ENCODE measurements at places on chromosomes 1 and 21.

- DNase-seq: no peak
Measured at GRCh38 chr1:163387146-163387545, 65.4 kb downstream of the NUF2 start.

- no peak for DNase-seq
Measured at GRCh38 chr1:209250861-209251636, 332.5 kb upstream of the CAMK1G start.

- DNase-seq: no peak
Measured at GRCh38 chr1:86714561-86715244, 10.3 kb downstream of the SH3GLB1 start.

DNA sequence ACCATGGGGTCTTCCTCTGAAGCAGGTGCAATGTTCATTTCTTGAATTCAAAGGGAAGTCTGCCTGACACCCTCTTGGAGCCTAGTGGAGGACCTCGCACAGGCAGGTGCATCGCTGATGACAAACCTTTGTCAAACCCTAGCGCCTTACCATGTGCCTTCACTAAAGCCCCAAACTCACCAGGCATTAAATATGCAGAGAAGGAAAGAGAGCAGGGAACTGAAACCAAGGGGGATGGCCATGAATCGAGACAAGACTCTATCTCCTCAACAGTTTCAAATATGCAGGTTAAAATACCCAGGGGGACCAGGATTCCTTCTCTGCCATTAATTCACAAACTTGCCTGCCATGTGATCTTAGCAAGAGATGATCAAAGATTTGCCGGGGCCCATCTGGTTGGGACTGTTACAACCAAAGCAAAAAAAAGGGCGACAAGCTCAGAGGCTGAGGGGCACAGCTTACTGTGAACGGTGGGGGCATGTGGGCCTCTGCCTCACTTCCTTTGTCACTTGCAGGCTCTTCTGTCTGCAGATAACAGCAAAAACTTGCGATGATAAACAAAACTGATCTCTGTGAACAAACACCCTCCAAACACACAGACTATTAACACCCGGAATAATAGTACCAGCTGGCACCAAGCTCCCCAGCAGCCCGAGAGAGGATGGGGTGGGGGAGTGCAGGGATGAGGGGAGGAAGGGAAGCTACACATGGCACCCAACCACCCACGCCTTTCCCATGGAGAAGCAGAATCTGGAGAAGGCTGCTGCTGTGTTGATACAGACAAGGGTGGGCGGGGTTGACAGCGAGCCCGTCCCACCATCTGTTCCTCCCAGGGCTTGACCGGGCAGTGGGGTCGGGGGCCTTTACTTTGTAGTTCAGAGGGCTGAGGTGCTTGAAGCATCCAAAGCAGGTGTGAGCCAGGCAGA, 33.9 kb downstream of the TMEM63A start:
- DNase-seq: no peak

GRCh38 chr1:7478809-7479499, 292.1 kb upstream of the VAMP3 start:
- no peak for DNase-seq

GRCh38 chr1:202807451-202807925, 733 bp downstream of the KDM5B start:
- DNase-seq: no peak

DNA sequence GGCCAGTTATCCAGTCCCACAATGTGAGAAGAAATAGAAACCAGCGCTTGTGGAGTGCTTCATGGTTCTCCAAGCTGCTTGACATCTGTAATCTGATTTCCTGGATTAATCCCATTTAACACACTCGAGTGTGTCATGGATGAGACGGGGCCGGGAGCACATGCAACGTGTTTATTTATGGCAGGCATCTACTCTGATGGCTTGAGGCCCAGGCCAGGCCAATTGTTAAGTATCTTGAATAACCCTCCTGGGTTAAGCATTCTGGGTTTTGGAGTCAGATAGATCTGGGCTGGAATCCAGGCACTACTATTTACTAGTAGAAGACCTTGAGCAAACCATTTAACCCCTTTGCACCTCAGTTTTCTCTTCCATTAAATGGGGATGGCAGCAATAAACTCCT, 37.5 kb upstream of the LAPTM5 start:
- DNase-seq: no peak

- no peak for DNase-seq
Measured at GRCh38 chr1:230068952-230069684, 2.1 kb downstream of the GALNT2 start.

- no peak for DNase-seq
Measured at GRCh38 chr1:97158691-97159096, 437.1 kb downstream of the PTBP2 start.

GRCh38 chr1:38500352-38500751, 359.2 kb downstream of the RRAGC start:
- DNase-seq: no peak

GRCh38 chr1:178055093-178055492, 38.8 kb upstream of the RASAL2 start:
- DNase-seq: no peak

DNA sequence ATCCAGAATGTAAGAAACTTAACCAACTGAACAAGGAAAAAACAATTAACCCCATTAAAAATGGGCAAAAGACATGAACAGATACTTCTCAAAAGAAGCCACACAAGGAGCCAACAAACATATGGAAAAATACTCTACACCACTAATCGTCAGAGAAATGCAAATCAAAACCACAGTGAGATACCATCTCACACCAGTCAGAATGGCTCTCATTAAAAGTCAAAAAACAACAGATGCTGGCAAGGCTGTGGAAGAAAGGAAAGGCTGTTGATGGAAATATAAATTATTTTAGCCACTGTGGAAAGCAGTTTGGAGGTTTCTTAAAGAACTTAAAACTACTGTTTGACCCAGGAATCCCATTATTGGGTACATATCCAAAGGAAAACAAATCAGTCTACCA, 51.2 kb downstream of the RGS4 start:
- DNase-seq: no peak

DNA sequence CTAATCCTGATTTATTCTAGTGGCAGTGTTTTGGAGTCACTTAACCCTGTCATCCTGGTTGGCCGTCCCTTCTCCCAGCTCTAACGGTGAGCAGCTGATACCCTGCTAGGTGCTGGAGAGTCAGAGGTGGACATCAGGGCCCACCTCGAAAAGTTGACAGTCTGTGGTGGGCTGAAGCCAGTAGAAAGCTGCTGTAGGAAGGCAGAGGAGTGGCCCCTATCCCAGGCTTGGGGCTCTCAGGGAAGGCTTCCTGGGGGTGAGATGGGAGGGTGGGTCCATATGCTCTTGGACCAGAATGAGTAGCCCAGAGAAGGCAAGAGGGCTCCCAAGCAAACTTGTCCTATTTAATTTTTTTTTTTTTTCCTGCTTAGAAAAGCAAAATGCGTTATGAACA, 475 bp upstream of the RPL5 start:
- DNase-seq: no peak

- DNase-seq: no peak
Measured at GRCh38 chr1:25199819-25200620, 32.3 kb downstream of the SYF2 start.

GRCh38 chr1:17925290-17926237, 170.4 kb downstream of the ACTL8 start:
- DNase-seq: no peak

- DNase-seq: no peak
Measured at GRCh38 chr1:110291241-110292030, 47.7 kb upstream of the RBM15 start.

DNA sequence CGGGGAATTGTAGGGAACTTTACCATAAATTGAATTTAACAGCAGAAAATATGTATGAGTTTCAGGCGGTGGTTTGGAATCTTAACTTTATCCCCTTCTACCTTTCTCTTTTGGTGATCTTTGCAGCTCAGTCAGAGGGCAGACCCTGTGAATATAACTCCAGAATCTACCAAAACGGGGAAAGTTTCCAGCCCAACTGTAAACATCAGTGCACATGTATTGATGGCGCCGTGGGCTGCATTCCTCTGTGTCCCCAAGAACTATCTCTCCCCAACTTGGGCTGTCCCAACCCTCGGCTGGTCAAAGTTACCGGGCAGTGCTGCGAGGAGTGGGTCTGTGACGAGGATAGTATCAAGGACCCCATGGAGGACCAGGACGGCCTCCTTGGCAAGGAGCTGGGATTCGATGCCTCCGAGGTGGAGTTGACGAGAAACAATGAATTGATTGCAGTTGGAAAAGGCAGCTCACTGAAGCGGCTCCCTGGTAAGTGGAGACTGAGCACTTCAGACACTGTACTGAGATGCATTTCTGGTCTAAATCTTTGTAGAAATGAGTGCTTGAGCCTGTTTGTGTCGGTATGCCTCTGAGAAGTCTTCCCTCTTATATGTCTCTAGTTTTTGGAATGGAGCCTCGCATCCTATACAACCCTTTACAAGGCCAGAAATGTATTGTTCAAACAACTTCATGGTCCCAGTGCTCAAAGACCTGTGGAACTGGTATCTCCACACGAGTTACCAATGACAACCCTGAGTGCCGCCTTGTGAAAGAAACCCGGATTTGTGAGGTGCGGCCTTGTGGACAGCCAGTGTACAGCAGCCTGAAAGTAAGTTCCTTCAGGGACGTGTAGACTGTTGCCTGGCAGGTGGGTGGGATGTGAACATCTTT, 1.5 kb downstream of the CCN1 start:
- DNase-seq: no peak

DNA sequence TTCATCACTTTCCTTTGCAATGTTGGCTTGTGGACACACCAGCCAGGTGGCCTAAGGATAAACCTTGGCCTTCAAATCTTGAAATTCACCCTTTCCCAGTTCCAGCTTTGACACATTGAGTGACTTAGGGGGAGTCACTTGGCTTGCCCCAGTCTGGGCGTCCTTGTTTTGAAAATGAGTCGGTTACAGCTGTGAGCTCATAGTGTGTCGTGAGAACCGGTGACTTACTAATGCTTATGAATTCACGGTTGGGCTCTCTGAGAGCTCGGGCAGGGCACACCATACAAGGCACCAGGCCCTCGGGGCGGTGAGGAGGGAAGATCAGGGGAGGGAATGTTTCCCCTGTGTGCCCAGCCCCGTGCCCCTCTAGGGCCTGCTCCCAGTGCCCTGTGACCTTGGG, 126.9 kb upstream of the TMPRSS2 start:
- no peak for DNase-seq

DNA sequence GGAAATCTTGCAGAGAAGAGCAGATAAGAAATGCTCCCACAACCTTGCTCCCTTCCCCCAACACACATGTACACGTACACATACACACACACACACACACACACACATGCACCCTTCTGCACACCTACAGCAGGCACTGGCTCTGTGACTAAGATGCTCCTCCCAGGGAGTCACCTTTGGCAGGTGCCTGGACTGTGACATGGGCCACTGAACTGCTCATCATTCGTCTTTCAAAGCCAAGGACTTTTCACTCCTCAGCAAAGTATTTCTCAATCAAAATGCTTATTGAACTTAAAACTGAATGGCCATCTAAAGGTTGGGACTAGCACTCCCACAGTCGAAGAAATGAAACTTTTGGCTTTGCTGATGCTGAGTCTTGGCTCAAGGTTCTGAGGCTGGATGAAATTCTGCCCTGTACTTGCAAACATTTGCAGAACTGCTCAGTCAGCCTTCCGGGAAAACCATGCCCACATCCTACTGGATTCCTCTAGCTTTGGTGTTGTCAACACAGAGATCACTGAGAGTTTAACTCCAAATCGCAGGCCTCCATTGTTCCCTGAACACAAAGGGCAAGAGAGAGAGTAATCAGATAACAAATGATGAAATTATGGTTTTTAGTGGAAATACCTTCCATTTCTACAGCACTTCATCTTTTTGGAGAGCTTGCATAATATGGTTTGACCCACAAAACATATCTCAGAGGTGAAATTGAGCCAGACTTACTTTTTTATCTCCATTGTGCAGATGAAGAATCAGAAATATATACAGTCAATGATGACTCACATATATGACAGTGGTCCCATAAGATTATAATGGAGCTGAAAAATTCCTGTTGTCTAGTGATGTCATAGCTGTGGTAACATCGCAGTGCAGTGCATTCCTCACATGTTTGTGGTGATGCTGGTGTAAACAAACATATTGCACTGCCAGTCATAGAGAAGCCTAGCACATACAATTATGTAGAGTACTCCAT, 72.4 kb upstream of the BCAR3 start:
- DNase-seq: no peak

DNA sequence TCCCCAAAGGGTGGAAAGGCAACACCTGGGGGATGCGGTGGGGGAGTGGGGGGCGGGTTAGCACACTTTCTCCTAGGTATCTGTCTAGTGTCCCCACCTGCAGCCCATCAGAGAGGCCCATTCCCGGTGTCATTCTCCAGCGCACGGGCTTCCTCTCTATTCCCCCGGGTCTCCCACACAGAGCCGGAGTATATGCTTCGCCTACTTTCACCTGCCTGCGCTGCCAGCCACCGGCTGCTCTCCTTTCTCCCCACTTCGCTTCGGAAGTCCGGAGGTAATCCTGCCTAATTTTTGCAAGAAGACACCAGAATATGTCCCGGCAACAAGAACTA, 852 bp downstream of the RGS7 start:
- DNase-seq: no peak

DNA sequence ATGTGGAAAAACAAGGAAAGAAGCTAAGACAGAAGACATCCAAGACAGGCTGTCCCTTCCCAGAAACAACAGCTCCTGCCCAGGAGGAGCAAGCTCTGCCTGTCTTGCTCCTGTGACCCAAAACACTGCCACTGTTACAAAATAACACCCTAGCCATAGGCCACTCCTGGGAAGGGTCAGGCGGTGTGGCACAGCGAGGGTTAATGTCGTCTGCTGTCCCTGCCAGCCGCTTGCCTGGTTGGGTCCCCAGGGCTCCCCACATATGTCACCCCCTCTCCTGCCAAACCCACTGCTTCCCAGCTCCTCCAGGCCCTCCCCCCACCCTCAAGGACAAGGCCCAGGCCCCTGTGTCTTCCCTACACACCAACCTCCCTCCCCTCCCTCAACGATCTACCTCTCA, 3.9 kb upstream of the NHLH1 start:
- DNase-seq: no peak

DNA sequence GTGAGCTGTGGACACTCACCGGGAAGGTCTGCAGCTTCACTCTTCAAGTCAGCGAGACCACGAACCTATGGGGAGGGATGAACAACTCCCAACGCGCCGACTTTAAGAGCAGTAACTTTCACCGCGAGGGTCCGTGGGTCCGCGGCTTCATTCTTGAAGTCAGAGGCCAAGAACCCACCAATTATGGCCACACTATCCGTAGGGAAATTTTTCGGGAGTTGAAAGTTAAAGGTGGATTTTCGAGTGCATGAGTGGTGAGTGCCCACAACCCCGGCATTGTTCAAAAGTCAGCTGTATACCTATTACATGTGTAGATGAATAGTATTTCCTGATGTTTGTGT, 19.7 kb downstream of the EXOC8 start:
- DNase-seq: no peak

GRCh38 chr1:200042119-200042551, 14.6 kb downstream of the NR5A2 start:
- no peak for DNase-seq

GRCh38 chr1:10625554-10625953, 150.8 kb downstream of the PEX14 start:
- no peak for DNase-seq

DNA sequence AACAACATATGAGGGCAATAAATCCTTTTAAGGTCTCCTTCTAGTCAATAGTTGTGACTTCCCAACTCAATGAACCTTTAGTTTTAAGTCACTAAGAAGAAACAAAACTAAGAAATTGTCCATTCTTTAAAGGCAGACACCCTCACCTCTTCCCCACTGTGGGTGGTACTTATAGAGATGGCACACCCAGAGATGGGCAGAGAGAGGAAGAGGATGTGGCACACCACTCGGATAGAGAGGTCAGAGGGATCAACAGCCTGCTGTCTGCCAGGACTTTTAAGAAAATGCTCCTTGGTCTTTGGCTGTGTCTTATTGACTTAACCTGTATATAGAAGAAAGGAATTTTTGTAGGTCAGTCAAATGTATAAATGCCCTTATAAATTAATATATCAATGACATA, 45.1 kb downstream of the FASLG start:
- no peak for DNase-seq

Data from effector memory CD4-positive, alpha-beta T cell (primary cell).